ENCODE measurements at places on chromosomes 2 and 18.

DNA sequence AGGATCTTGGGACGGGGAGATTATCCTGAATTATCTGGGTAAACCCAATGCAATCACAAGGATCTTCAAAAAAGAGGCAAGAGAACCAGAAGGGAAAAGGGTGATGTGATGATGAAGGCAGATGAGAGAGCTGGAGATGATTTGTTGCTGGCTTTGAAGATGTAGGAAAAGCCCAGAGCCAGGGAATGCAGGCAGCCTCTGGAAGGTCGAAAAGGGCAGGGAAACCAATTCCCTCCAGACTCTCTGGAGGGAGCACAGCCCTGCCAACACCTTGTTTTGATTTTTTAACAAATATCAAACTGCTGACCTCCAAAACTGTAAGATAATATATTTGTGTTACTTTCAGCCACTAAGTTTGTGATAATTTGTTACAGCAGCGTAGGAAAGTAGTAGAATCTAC lies 48.9 kb upstream of the IL1R2 start:
- DNase-seq = no peak

- no peak for DNase-seq
These were observed 44.4 kb downstream of the BCL11A start for GRCh38 chr2:60509066-60509465.

DNA sequence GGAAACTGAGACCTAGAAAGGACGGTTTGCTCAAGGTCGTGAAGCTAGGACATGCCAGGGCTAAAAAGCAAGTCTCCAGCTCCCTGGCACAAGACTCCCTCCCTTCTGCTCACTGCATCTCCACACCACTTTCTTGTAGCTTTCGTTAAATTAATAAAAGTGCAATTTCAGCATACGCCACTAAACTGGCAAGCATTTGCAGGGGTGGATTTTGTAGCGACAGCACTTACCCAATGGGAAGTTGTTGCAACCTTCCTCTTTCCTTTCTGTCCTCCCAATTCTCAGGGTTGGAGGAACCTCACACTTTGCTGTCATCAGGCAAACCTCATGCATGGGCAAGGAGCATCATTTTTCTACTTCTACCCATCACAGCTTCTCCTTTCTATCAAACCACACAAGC lies 7.4 kb upstream of the RHOB start:
- no peak for DNase-seq

DNA sequence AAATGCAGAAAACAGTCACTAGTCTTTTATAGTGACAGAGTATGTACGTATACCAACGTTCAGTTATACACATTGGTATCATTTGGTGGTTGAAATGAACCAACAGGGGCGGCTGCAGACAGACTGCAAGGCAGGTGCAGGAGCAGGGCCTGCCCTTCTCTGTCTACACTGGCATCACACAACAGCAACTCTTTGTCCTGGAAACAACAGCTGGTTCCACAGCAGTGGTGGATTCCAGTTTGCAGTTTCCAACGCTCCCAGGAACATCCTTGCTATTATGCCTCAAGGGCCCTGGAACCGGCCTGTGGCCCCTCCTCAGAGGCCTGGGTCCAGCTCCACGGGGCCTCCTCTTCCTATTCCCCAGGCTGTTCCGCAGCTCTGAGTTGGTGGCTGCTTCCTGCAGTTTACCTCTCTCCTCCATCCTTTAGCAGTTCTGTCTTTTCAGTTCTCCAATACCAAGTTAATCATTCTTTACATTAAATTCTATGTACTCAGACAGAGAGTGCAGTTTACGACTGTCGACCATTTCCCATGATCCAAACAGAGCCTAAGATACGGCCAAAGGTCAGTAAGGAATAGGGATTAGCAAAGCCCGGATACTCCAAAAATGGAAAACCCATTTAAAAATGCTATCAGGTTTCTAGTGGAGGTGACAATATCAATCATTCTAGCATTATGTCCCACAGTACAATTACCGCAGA lies 87.8 kb downstream of the NOL10 start:
- DNase-seq = no peak

- no peak for DNase-seq
These were observed 4.7 kb downstream of the VIL1 start for GRCh38 chr2:218423584-218423983.

- DNase-seq = no peak
These were observed 35.4 kb downstream of the ARHGEF4 start for GRCh38 chr2:130871843-130872740.

DNA sequence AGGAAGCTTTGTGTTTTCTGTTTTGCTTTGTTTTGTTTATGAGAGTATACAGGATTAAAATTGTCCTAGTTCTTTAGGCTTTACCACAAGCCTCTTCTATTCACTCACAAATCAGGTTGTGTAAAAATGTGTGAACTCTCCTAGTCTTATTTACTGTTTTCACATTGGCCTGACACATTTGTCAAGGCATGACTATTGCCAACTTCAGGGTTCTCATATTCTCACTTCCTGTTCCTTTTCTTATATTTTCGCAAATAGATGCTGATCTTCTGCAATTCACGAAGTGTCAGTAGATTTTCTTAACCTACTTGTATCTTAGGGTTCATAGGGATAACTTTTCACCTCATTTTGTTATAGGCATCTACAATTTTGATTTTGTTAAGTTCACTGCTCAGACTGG lies 67.1 kb downstream of the CCDC102B start:
- no peak for DNase-seq

GRCh38 chr2:149145314-149146295 lies 107.1 kb downstream of the LYPD6B start:
- DNase-seq = no peak

DNA sequence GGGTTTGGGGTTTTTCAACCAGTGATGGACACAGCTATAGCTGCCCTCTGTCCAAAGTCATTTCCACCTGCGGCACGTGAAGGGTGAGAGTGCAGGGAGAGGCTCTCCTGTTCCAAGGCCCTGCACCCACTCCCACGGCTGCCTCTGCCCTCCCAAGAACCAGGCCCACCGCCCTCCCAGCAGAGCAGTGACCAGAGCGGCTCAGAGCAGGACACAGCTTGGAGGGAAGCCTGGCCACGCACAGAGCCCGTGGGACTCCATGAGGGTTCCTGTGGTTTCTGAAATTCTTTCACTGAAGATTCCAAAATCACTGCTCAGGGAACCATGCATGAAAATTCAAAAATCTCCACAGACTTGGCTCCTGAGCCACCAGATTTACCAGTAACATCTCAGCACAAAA lies 67.3 kb upstream of the SALL3 start:
- peak; percentile 41 for DNase-seq

GRCh38 chr2:65355186-65355831 lies 77.1 kb downstream of the SPRED2 start:
- no peak for DNase-seq

DNA sequence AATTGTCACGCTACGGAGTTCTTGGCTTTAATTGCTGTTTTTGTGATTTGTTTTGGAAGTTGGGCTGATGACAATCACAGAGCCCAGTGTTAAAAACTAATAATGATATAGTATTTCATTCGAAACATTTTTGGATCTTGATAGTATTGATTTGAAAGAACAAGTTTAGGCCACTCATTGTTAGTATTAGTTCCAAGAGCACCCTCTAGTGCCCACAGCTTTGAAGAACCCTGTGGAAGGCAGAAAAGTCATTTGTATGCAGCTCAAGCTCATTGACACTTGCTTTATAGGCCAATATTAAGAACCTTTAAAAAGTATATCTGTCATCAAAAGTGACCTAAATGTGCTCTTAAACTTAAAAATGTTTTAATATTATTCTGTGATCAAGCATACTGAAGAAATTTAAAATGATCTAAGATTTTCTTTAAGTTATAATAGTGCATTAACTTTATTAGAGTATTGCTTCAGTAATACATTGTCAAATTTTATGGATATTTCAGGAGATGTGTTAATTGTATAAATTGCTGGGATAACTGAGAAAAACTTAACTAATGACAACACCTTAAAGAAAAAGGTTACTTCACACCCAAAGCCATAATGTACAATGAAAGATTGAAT lies 191.0 kb downstream of the GRB14 start:
- DNase-seq = no peak

DNA sequence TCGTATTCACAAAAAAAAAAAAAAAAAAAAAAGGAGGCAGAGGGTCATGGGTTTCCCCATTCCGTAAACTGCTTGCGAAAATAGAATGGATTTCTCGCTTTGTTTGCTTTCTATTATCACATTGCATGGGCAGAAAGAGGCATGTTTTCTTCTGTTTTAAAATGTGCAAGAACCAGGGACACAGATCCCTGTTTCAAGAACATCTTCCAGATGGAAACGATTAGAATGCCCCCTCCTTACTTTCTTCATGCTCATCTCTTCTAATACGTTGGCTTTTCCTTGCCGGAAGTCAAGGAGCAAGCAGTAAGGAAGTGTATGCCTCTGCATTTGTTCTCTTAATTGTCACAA lies 51.0 kb upstream of the ZNF516 start:
- no peak for DNase-seq

- no peak for DNase-seq
These were observed 93.3 kb downstream of the HRH4 start for GRCh38 chr18:24553571-24554285.

DNA sequence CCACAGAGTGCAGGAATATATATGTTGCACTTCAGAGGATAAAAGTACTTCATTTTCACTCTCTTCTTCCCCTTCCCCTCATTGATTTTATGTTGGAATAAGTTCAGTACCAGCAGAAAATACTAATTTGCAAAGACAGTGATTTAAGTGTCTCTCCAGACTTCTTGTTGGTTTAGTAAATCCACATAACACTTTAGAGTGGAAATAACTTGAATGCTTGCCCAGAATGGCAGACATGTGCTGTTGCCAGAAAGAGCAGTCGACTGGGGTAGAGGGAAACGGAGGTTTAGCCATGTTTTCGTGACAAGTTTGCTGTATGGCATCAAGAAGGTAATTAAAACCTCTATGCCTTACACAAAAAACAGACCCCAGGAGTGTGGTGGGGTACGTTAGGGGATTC lies 246.0 kb upstream of the CXCR4 start:
- no peak for DNase-seq

GRCh38 chr2:61262699-61263098 lies 100.7 kb downstream of the C2orf74 start:
- no peak for DNase-seq

DNA sequence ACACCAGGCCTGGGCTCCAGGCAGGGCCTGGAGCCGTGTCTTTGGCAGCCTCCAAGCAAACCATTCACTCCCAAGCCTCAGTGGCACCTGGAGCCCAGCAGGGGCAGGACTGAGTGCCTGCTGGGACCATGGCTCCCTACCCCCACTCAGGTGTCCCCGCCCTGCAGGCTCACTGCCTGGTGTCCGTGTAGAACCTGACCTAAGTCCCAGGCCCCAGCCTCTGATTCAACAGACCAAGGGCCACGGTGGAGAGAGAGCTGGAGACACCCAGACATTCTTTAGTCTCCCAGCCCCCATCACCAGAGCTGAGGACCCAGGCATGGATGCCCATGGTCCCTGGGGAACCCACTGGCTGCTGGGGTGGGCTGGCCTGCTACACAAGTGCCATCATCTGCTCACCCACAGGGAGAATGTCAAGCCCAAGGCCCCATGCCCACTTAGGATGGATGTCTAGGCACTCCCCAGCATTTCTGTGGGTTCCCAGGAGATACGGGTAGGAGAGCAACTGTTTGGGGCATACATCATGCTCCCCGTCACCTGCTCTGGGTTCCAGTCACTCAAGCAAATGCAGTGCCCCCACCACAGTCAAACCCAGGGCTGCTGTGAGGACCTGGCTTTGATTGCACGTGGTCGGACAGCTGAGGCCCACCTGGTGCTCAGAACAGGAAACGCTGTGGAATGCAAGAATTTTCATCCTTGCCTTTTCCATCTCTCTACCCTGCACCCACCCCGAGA lies 42.9 kb upstream of the ATG16L1 start:
- DNase-seq = no peak

- DNase-seq = peak; percentile 3
These were observed 381.2 kb downstream of the TXNL1 start for GRCh38 chr18:56257205-56257604.

DNA sequence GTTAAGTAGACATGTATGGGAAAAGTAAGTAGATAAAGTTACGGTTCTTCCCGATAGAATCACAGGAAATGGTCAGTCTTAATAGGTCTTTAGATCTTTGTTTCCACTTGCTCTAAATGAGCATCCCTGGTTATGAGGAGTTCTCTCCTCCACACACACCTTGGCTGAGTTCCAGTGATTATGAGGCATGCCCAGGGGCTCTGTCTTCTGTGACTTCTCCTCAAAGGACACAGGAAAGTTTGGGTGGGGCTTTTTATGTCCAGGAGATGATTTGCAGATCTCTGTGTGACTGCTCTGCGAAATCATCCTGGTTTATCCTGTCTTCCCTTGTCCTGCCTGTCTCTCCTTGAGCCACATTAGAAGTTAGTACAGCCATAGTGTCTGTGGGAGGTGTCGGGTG lies 83.9 kb upstream of the EML6 start:
- DNase-seq = no peak

DNA sequence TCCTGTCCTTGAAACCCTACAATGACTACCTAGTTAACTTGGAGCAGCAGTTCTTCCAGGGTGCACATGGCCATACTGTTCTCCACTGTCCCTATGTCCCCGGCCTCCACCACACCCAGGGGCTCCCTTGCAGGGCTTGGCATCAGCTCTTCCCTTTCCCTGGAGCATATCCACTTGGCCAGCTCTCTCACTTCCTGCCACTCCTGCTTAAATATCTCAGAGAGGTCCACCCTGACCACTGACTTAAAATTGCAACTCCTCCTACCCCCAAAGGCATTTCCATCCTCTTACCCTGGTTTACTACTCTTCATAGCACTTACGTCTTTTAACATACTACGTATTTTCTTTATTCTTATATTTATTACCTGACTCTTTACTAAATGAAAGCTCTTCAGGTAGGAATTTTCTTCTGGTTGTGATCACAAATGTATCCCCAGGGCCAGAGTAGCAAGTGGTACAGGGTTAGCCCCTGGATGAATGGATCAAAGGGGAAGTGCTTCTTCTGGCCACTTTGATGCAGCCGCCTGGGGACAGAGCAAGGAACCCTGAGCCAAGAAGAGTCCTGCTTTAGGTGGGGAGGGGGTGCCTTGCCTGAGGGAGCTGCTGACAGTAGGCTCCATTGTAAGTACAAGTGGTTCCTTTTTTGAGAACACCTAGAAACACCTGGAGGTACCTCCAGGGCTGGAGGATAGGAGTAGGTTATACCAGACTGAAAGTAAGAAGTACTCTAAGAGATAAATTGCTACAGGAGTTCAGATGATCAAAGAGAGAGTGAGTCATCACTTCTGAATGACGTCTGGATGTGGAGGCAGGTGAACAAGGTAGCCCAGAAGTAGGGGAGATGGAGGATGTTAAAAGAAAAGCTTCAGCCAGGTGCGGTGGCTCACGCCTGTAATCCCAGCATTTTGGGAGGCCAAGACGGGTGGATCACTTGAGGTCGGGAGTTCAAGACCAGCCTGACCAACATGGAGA lies 82.2 kb downstream of the SOCS6 start:
- no peak for DNase-seq

- DNase-seq = no peak
These were observed 1089.4 kb upstream of the SLC39A10 start for GRCh38 chr2:194567661-194568017.

DNA sequence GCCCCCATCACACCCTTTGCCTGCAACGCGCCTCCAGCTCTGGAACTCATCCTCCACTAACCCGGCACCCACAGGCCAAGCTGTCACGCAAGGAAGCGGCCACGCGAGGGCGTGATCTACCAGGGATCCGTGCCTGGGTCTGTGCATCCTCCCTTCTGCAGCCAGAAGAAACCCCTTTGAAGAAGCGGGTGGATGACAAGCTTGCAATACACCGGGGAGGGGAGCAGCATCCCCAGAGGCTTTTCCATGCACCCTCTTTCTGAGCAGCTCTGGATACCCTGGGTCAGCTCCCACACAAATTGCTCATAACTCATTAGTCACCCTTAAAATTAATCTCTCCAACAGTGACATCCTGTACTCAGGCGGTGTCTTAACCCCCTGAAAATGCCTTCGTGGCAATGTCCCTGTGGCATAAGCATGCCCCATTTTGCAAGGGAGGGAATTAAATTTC lies 47.6 kb downstream of the PDCL3 start:
- peak; percentile 79 for DNase-seq

All from CD8-positive, alpha-beta T cell (primary cell).